ENCODE measurements at places on chromosomes 2 and 18.

DNA sequence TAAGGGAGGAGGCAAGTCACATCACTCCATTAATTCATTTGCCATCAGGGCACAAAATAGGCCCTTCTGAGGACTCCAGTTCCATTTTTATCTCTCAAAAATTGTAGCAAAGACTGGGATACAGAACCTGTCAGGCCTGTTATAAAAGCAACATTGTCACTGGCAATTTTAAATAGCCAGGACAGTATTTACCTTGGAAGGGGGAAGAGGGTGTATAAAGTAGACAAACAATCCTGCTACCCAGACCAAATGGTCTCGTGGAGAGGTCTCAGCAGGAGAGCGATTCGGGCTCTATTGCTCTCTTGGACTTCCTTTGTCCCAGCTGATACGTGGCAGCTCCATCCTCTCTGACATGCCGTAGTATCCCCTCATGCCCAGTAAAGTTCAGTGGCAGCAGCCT lies 740.3 kb upstream of the HS6ST1 start:
- no peak for DNase-seq

- DNase-seq, result no peak
These were observed 47.4 kb upstream of the SIX3 start for GRCh38 chr2:44894058-44894457.

DNA sequence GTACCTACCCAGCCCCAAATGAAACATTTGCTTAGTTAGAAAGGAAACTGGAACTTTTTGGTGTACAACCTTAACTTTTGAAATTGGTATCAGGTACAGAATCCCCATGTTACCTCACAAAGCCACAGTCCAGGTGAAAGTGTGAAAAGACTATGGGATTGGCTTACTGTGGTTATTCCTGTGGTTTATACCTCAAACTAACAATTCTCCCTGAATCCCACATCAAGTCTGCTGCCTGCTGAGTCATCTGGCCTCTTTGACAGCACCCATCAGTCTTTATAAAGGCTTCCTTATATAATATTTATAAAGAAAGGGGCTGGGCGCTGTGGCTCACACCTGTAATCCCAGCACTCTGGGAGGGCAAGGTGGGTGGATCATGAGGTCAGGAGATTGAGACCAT lies 164.6 kb downstream of the TMEM247 start:
- DNase-seq, result no peak

DNA sequence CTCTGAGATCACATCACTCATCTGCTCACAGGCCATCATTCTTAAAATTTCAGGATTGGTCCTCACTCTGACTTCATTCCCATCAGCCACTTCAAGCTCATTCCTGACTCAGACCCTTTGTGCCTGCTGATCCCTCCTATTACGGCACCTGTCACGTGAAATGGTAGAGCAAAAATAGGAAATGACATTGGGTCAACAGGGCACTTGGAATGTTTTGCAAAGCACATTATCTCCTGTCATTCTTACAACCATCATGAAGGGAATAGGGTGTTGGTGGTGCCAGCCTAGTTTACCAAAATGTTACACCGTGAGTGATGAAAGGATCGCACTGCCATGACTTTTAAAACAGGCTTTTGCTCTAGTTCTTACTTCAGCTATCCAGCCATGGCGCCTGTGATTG lies 61.1 kb downstream of the EIF5B start:
- DNase-seq, result no peak

GRCh38 chr2:146465460-146465859 lies 1379.4 kb upstream of the ACVR2A start:
- no peak for DNase-seq

DNA sequence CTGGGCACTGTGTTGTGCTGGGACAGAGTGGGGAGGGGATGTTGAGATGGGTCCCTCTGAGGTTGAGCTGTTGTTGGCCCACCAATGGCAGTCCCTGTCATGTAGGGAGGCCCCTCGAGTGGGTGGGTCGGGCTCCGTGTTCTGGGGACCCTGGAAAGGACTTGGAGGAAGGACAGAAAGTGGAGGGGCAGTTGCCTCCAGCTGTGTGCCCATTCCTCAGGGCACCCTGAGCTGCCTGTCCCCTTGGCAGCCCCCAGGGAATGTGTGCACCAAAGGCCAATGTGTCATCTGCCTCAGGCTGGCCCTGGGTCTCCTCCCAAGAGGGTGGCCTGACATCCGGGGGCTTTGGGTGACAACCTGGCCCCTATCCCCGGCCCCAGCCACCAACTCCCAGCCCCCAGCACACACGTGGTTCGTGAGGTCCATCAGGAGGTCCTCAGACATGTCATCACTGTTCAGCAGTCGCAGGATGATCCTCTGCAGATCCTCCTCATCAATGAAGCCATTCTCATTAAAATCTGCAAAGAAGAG lies 57.7 kb downstream of the CIB4 start:
- no peak for DNase-seq

DNA sequence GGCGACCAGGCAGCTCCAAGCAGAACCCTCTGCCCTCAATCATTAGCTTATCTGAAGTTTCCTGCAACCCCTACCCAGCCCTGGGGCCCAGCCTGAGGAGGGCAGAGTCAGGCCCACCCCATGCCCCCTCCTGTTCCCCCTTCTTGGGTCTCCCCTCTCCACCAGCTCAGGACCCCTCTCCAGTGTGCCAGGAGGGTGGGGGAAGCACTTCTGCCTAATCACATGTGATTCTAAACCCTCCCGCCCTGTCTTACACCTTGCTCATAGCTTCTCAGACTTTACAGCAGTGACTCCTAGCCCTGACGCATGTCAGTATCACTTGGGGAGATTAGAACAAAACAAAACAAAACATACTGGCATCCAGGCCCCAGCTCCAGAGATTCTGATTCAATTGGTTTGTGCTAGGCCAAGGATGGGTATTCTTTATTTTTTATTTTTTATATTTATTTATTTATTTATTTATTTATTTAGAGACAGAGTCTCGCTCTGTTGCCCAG lies 42.5 kb upstream of the ASAP2 start:
- DNase-seq, result no peak

DNA sequence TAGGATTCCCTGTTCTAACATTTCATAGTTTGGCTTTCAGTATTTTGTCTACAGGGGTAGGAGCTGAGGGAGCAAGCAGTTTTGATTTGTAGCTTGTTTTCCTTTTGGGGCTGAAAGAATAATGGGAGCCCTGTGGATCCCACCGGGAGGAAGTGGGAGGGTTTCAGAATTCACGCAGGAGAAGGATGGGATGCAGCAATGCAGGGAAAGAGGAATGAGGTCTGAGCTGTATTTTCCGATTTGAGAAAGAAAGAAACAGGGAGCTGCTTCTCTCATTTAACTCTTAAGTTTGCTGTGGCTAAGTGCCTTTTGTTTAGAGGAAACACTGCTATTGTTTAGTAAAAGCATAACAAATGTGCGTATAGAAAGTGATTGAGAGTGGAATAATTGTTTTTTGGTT lies 141.0 kb downstream of the ADCYAP1 start:
- no peak for DNase-seq

DNA sequence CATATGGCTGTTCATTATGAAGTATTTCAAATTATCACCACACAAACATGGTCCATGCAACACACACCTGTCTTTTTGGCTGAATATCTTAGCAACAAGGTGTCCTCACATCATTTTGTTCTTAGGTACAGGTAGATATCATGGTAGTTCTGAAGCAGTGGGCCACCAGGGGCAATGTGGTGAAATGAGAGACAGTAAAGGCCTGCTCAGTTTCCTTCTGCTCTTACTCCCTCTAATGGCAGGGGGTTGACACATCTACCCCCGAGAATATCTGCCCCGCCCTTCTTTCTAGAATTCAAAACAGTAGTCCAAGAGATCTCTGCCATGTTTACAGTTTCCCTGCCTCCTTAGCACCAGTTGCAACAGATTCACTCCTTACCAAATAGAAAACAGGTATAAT lies 147.0 kb upstream of the KLHL14 start:
- no peak for DNase-seq

- DNase-seq, result no peak
These were observed 176.3 kb downstream of the AGPS start for GRCh38 chr2:177568893-177569292.

DNA sequence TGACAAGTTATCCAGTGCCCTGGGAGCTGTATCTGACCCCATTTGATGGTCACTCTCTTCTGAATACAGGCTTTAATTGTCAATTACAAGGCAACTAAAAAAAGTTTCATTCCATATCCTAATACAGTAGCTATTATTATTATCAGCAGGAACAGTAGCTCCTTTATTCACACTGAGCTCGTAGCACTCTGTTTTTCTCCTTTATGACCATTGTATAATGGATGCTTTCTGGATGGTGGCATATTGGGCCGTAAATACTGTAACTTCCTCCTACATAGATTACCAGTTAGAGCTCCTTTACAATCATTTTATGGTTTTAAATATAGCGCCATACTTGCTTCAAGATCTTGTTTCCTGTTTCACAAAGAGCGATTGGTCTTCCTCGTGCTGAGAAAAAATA lies 1040.3 kb downstream of the TSN start:
- no peak for DNase-seq

DNA sequence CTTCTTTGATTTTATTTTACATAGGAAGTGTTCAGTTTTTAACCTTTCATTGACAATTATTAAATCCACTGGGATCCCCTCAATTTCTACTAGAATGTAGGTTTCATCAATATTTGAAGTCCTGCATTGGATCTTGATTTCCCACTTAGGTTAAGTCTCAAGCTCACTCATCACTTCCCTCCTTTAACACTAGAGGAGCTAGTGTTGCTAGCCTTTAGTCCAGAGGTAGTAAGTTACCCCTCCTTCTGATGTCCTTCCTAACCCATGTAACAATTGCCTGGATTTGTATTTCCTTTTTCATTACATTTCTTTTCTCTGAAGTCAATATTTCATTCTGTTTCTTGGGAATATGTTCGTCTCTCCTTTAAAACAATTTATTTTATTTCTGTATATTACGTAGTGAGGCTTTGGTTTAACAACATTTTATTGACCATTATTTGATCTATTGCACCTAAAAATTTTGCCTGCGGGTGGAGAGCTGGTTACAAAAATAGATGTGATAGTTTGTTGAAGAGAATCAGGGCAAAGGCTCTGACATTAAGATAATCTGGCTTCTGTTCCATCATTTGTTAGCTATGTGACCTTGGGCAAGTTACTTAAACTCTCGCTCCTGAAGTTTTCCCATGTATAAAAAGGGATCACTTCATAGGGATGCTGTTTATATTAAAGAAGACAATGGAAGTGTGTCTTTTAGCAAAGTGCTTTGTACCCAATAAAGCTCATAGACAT lies 833.0 kb downstream of the SLC4A3 start:
- no peak for DNase-seq

DNA sequence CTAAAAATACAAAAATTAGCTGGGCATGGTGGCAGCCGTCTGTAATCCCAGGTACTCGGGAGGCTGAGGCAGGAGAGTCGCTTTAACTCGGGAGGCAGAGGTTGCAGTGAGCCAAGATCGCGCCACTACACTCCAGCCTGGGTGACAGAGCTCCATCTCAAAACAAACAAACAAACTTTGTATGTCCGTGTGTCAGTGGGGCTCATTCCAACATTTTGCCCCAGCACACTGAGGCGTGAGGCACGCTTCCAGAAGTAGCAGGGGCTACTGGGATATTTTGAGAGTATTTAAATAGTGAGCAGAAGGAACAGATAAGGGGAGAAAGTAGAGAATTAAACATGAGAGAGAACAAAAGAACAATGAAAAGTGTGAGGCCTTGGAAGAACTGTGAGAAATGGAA lies 83.3 kb upstream of the TANK start:
- DNase-seq, result no peak

DNA sequence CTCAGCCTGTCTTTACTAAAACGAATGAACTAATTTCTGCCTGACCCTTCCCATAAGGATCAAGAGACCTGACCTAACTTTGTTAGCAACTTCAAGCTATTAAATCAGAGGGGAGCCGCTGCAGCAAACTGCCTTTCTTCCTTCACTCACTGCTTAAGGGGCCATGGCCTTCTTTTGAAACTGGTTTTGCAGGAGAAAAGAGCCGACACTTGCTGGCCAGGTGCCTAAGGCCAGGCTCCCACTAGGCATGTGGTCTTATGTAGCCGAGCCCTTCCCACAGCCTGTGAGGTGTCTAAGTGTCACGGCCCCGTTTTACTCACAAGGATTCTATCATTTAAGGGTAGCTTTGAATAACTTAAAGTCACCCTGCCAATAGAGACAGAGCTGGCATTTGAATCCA lies 130.8 kb downstream of the ZNF236 start:
- DNase-seq, result no peak

DNA sequence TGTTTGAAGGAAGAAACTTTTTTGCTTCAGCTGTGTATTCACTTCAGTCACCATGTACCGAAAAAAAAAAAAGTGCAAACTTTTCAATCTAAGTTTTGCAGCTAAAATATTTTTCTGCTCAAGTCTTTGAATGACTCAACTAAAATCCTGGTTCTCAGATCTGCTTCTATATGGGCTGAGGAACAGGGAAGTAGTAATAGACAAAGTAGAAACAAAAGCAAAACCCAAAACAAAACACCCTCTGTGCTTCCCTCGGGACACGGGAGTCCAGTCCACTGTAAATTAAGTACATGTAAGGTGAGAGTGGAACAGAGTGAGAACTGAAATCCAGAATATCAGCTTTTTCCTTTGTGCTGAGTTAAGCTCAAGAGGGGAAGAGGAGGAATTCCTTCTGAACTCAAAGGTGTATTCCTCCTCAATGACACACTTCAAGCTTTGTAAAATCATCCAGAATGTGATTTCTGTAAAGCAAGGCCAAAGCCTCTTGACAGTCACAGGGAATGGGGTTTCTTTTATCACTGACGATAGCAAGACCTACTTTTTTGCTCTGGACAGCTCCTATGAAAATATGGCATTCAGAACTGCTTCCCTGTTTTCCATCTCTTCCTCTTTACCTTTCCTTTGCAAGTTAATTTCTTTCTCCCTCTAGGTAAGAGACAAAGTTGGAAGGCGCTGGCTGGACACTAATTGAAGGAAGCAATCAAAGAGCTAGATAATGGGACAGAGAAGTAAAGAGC lies 433.5 kb upstream of the MMADHC start:
- DNase-seq, result no peak

GRCh38 chr2:44063033-44063432 lies 67.2 kb upstream of the LRPPRC start:
- no peak for DNase-seq

DNA sequence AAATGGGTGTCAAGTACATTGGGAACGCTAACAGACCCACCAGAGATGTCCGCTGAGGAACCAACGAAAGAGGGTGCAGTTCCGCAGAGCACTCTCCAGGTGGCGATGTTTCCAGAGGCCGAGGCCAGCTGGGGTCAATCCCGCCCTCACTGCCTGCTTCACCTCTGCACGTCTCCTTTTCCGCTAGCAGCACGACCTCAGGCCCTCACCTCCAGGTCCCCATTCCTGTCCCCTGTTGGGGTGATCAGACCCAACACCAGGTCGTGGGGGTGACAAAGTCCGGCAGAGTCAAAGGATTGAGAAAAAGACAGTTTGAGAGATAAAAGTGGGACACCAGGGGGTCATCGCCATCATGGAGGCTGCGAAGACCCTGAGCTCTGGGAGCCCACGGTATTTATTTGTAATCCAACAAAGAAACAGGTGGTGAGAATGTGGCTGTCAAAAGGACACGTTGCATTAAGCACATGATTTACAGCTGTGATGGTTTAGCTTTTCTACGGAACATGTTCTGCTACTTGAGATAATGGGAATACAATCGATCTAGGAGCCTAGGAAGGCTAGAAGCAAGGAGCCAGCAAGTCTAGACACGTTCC lies 27.3 kb downstream of the ZAP70 start:
- DNase-seq, result no peak

- no peak for DNase-seq
These were observed 905.3 kb upstream of the VRK2 start for GRCh38 chr2:57141269-57141668.
